ENCODE measurements at places on chromosomes 3 and 15.
A peak's percentile ranks its signal among the peaks of the same experiment; 100 is the strongest.

DNA sequence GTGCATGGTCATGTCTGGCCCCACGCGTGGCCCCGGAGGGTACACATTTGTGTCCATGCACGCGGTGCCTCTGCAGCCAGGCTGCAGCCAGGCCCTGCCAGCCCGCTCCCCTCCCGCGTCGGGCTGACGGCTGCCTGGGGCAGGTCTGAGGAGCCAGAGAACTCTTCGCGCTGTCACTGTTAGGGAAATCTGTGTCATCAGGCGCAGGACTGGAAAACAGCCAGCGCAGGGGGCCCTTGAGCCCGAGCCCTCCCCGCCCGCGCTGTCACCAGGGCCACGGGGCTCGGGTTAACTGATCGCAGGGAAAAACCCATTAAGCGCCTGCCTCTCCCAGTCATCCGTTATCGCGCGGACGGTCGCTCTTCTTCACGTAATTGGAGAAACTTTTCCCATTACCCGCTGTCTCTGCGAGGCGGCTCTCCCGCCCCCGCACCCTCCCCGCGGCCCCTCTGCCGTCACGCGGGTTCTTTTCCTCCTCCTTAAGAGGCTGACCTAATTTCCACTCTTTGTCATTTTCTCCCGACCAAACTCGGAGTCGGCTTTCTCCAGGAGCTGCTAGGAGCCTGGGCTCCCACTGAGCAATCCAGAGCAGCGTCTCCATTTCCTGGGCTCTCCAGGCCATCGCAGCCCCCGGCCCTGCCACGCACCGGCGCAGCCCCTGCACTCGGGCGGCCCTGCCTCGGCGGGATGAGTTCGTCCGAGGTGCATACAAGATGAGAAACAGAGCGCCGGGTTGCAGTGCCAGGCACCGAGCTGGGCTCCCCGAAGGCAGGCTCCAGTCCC, 57.5 kb upstream of the PRR23E start:
- peak; percentile 29 for DNase-seq

DNA sequence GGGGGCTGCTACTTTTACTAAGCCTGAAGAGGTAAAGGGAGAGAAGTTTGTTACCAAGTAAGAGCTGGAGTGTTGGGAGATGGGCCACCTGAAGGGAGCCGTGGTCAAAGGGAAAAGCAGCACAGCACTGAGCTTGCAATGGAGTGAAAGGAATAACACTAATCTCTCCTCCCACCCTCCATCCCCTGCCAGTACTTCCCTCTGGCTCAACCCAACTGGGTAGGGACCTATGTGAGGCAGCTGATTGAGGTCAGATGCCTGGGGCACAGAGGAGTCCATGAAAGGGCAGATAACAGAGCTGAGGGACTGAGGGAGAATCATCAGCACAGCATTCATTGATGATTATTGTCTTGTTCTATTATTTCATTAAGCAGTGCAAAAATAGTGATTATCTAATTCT, 212.4 kb upstream of the TBC1D5 start:
- DNase-seq = no peak

DNA sequence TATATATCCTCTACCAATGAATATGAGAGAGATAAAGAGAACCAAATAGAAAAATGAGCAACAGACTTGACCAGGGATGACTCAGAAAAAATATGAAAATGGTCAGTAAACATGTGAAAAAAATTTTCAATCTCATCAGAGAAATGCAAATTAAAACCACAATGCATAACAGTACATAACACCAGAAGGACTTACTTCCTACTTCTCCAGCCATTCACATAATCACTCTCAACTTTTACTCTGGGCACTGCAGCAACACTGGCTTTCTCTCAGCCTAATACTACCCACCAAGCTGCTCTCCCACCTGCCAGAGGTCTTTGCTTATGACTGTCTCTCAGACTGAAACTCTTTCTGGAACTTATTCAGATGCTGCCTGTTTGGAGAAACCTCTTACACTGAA, 49.4 kb downstream of the DPH6 start:
- DNase-seq = no peak

DNA sequence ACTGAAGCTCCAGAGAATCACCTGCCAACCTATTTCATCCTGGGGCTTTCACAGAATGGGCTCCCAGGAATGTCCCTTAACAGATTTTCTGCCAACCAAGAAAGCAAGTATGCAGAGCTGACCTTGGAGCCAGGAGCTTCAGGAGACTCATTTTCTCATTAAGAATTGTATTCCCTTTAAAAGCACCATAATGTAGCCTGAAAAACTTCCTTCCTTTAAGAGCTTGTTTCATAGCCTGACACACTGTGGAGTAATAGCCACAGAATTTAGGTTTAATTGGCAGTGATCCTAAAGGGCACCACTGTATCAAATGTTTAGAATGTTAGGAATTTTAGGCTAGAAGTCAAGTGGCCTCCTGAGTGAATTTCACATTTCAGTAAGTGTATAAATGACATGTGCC, 309.8 kb downstream of the GBE1 start:
- no peak for DNase-seq

DNA sequence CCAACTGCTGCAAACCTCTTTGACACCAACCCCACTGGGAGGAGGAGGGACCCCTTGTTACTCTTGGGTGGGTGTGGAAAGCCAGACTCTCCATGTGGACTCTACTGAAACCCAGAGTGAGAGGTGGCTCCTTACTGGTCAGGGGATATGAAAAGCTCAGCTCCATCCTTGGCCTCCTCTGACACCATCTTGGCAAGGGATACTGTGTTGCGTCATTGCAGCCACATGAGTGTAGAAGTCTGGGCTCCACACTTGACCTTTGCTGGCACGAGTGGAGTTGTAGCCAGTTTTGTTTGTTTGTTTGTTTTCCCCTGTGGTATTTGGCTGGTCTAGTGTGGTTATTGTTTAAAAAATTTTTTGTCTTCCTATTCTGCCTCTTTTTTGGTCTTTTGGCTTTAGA, 289.1 kb downstream of the GAP43 start:
- no peak for DNase-seq

DNA sequence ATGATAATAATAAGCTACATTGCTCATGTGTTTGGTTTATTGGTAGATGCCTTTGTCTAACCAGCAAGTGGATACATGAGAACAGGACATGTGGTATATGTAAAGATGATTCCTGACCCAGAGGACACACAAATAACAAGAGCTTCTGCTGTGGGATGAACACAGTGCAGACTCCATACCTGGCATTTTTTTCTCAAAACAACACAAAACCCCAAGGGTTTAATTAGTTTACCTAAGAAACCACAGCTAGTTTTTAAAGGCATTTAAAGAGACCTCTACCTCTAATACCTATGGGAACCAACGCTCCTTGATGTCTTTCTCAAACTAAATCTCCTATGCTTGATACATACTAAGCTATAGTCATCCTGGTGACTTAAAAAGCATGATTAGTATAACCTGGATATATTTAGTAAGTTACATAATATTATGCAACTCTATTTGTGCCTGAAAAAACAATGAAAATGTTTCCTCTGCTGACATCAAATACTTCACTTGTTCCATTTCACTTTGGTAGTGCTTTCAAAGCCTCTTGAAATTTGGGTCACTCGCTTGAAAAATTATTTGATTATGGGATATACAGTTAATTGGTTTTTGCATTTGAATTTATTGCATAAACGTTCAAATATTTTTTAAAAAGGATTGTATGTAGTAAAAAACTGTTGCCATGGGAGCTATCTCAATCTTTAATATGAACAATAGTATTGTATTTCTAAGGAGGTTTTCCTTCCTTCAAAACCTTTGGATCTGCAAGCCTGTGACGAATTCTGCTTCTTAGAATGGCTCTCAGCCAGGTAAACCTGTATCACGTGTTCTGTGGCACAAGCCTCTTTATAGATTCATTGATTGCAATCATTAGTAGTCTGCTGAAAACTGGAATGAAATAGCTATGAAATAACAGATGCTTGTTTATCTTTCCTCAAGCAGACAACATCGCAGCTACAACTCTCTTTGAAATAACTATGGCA, 233.0 kb upstream of the KCNMB2 start:
- DNase-seq = no peak

GRCh38 chr15:59647085-59647484, 10.2 kb downstream of the GTF2A2 start:
- no peak for DNase-seq

GRCh38 chr15:53437985-53438841, 321.2 kb downstream of the WDR72 start:
- DNase-seq = no peak
